Stimulated activated CD4-positive, alpha-beta T cell treated with anti-CD3 and anti-CD28 coated beads, Interleukin-1b, Interleukin-23, amount 100 ng/mL, for 48 hours (primary cell): ENCODE measurements at places on chromosomes 7 and 10.

DNA sequence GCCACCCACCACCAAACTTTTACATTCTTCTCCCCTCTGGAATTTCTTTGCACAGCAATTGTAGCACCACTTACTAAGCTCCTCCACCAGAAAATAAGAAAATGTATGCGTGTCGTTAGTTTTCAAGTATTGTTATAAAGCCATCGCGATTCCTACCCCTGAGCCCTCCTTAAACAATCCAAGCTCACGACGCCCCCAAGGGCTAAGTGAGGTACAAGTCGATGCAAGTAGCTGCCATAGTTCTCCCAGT is 1.3 kb downstream of the FRAT2 start:
- DNase-seq, result no peak

DNA sequence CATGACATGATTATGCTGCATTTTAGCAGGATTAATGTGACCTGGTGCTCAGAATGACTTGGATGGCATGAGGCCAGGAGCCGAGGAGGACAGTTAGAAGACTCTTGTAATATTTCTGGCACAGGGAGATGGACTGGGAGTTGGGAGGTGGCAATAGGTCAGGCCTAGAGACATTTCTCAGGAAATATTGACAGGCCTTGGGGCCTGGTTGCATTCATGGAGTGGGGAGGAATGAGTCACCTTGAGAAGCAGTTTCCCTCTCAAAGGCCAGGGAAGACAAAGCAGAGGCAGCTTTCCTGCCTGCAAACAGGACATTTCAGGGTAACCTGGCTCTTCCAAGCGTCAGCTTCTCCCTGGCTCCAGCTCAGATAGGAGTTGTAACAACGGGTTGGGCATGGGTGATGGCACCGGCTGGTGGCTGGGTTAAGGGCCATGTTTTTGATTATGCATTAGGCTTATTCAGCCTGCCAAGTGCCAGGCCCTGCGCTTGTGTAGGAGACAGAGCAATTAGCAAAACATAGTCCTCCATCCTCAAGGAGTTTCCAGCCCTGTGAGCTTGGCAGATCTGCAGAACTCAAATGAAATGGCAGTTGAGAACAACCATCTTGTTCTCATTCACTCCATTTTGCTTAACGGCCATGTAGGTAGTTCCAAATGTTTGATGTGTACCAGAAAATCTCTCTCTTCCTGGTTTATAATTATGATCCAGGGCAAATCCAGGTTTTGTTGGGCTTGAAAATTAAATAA is 38.2 kb downstream of the HK1 start:
- DNase-seq, result no peak

- DNase-seq, result no peak
Measured at GRCh38 chr7:11552676-11553296, 279.2 kb downstream of the THSD7A start.

- DNase-seq, result peak; percentile 13
Measured at GRCh38 chr10:118045837-118046394, 825 bp downstream of the RAB11FIP2 start.

DNA sequence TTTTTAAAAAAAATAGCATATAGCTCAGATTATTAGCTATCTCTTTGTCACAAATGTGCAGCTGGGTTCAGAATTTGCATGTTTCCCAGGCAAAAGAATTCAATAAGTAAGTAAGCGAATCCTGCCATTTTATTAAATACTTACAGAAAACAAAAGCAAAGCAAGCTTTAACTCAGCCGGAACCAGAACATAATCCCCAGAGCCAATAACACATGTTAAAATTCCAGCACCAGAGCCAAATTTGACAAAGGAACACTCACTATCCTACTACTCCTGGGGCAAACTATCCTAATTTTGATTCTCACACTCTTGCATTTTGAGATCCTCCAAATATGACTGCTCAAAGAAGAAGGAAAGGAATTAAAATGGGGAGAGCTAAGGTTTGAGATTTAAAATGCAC is 32.6 kb downstream of the LRRTM3 start:
- DNase-seq, result no peak

- DNase-seq, result no peak
Measured at GRCh38 chr10:3067859-3068179, 471 bp downstream of the PFKP start.
